ENCODE measurements at places on chromosomes 2 and 18. TPM values are rescaled to one million over a fixed set of nuclear protein-coding genes. Genes with fewer than 3 reads are reported as not detected.

DNA sequence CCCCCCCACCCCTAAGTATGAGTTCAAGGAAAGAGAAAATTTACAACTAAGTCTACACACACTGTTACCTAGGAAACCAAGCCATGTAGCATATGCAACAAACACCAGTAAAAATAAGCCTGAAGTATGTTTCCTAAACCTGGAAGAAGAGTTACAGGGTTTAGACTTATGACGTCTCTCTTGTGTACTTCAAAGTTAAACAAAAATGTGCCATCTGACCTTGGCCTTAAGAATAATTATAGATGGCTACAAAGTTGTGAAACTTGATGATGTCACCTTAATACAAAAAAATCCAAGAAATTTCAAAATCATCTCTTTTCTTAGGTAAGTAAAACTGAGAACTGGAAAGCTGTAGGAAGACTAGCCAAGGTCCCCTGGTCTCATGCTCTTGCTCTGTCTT, 297.6 kb upstream of the NRXN1 start:
- no peak overlapping the region for H3K27ac ChIP-seq
- no peak for DNase-seq
- H3K4me3 ChIP-seq = no peak overlapping the region
- no peaks in the 10 kb centered on the region for H3K27me3 ChIP-seq

DNA sequence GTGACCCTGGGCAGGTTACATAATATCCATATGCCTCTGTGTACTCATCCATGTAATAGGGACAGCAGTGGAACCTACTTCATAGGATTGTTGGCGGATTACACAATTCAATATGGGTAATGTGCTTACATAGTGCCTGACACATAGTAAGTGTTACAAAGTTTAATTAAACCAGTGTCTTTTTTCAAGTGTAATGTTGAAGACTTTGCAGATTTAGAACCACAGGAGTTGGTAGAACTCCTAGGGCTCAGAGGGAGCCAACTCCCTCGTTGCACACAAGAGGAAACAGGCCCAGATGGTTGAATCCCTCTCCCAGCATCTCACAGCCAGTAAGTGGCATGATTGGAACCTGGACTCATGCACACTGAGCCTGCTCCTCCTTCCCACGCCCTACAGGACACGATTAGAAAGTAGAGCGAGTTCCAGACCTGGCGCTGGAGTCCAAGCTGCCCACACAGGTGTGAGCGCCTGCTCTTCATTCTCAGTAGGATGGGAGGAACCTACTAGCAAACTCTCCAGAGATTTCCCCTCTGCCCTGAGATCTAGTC, 97.8 kb downstream of the VSNL1 start:
- no peak overlapping the region for H3K4me3 ChIP-seq
- H3K4me1 ChIP-seq = no peaks in the 10 kb centered on the region
- H3K27me3 ChIP-seq = no peaks in the 10 kb centered on the region
- no peak overlapping the region for H3K27ac ChIP-seq

GRCh38 chr2:7745369-7745768, 828.2 kb downstream of the RNF144A start:
- H3K27ac ChIP-seq = peak overlapping the region; percentile 53
- no peaks in the 10 kb centered on the region for H3K27me3 ChIP-seq
- peaks cover 72% of the 10 kb centered on the region for H3K36me3 ChIP-seq

The AFF3 gene
- total RNA-seq = 7.1 TPM

GRCh38 chr2:128563348-128563687, 244.7 kb upstream of the HS6ST1 start:
- no peaks in the 10 kb centered on the region for H3K27me3 ChIP-seq
- H3K27ac ChIP-seq = no peak overlapping the region
- DNase-seq = peak; percentile 11
- no peak overlapping the region for H3K4me3 ChIP-seq

- peak overlapping the region; percentile 53 for H3K4me3 ChIP-seq
- DNase-seq = peak; percentile 80
- no peaks in the 10 kb centered on the region for H3K36me3 ChIP-seq
- peak overlapping the region; percentile 91 for H3K27ac ChIP-seq
Observed at GRCh38 chr2:136381722-136382633, 264.0 kb upstream of the CXCR4 start.

- peaks cover 5% of the 10 kb centered on the region for H3K27me3 ChIP-seq
- peak; percentile 78 for DNase-seq
- peaks cover 5% of the 10 kb centered on the region for H3K36me3 ChIP-seq
- peaks cover 35% of the 10 kb centered on the region for H3K4me1 ChIP-seq
- H3K27ac ChIP-seq = peak overlapping the region; percentile 74
Observed at GRCh38 chr2:217756375-217757107, 246.3 kb downstream of the TNS1 start.

DNA sequence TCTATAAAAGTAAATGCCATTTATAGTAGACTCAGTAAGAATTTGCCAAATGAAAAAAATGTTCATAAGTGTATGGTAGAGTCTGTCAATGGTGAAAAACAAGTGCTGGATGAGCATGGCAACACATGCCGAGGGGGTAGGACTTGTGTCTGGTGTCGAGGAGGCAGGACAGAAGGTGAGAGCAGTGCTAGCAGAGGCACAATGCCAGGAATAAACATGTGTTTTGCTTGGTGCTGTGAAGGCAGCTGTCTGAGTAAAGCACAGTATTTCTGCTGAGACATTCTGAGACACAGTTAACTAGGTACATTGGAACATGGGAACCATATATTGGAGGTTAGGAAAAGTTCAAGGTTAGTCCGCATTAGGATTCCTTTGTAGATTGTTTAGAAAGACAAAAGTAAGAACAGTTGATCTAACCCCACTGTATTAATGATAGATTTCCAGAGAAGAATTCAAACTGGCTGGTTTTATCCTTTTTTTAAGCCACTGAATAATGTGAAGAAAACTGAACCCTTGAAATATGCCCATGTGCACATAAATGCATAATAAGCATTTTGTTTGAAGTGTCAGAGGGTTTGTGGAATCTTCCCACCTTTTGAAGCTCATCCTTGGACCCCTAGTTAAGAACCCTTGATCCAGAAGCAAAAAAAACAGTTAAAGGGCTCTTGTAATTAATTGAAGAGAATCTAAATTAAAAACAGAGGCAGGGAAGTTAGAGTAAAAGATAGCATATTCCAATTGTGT, 7.1 kb downstream of the RBM45 start:
- H3K4me1 ChIP-seq = peaks cover 13% of the 10 kb centered on the region
- peaks cover 29% of the 10 kb centered on the region for H3K36me3 ChIP-seq
- H3K27me3 ChIP-seq = no peaks in the 10 kb centered on the region
- H3K27ac ChIP-seq = no peak overlapping the region
- no peak for DNase-seq
- H3K4me3 ChIP-seq = no peak overlapping the region

- H3K27me3 ChIP-seq = no peaks in the 10 kb centered on the region
- H3K4me1 ChIP-seq = peaks cover 17% of the 10 kb centered on the region
- H3K27ac ChIP-seq = no peak overlapping the region
- peaks cover 40% of the 10 kb centered on the region for H3K36me3 ChIP-seq
- no peak for DNase-seq
- H3K4me3 ChIP-seq = no peak overlapping the region
Observed at GRCh38 chr2:143473216-143473615, 344.0 kb downstream of the ARHGAP15 start.

- no peak overlapping the region for H3K4me3 ChIP-seq
- DNase-seq = no peak
- no peaks in the 10 kb centered on the region for H3K27me3 ChIP-seq
- no peak overlapping the region for H3K27ac ChIP-seq
- no peaks in the 10 kb centered on the region for H3K36me3 ChIP-seq
- H3K4me1 ChIP-seq = no peaks in the 10 kb centered on the region
Observed at GRCh38 chr2:138742441-138743057, 37.6 kb downstream of the NXPH2 start.

DNA sequence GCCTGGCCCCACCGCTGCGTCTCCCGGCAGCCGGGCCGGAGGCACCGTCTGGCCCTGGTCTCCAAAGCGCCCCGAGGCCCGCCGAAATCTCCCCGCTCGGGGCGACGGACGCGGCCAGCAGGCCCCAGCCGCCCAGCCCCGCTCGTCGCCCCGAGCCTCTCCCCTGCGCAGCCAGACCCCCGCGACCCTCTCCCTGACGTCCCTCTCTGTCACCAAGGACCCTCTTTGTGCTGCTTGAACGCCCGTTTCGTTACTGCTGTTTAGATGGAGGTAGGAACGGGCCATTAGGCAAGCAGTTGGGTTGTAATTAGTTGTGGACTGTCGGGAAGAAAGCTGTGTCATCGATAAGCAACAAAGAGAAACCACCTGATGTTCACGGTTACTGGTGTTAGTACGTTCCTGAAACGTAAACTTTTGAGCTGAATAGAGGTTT, 686 bp downstream of the UBXN4 start:
- H3K4me1 ChIP-seq = peaks cover 33% of the 10 kb centered on the region
- H3K4me3 ChIP-seq = peak overlapping the region; percentile 97
- H3K27ac ChIP-seq = peak overlapping the region; percentile 99
- no peaks in the 10 kb centered on the region for H3K27me3 ChIP-seq
- H3K36me3 ChIP-seq = peaks cover 32% of the 10 kb centered on the region

The KCNJ13 gene
- not detected for total RNA-seq

GRCh38 chr2:222753251-222753824, 81.9 kb downstream of the MOGAT1 start:
- H3K4me1 ChIP-seq = peaks cover 34% of the 10 kb centered on the region
- no peak for DNase-seq
- no peaks in the 10 kb centered on the region for H3K36me3 ChIP-seq
- peaks cover 21% of the 10 kb centered on the region for H3K27me3 ChIP-seq

Measured in activated CD8-positive, alpha-beta T cell treated with anti-CD3 and anti-CD28 coated beads, Interleukin-2, amount 10 ng/mL, durations not matched to agents 7 days and 5 days (primary cell).